ENCODE measurements at places on chromosomes 4 and X. TPM values are rescaled to one million over a fixed set of nuclear protein-coding genes. Genes with fewer than 3 reads are reported as not detected.

BANK1 gene
- 5.2 TPM for polyA plus RNA-seq

CNKSR2 gene
- not detected for polyA plus RNA-seq

- DNase-seq = peak; percentile 95
Observed at GRCh38 chr4:107837776-107838618, 13.3 kb downstream of the SGMS2 start.

DNA sequence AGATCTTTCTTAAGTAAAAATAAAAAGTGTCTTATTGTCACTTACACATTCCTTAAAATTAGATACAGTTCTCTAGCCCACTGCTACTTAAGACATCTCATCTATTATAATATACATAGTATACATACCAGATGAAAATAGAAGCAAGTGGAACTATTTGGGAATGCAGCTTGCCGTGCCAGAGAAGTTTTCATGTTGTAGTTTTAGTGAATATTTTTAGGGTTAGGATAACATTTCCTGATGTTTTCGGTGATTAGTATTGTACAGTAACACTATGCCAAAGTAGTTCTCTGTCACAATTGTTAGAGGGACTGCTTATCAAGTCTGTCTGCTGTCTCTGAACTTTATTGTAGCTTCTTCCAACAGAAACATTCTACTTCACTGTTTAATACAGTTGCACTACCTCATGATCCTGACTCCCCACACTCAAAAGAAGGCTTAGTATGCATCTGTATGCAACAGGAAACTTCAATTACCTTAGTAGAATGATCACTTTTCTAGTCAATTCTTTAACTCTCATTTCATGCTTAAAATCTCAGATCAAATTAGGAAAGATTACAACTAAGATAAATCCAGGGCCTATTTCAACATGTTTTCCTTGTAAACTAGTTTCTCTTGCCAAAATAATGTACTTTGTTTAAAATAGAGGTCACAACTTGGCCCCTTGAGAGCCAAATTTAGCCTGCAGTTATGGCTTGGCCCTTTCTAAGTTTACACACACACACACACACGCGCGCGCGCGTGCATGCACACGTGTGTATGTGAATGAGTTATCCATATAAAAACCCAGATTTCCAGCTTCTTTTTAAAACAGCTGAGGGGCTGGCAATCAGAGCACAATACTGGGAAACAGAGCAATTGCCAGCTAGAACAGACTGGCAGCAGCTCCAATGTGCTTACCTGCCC, 42.3 kb upstream of the SRPX start:
- no peak for DNase-seq

DNA sequence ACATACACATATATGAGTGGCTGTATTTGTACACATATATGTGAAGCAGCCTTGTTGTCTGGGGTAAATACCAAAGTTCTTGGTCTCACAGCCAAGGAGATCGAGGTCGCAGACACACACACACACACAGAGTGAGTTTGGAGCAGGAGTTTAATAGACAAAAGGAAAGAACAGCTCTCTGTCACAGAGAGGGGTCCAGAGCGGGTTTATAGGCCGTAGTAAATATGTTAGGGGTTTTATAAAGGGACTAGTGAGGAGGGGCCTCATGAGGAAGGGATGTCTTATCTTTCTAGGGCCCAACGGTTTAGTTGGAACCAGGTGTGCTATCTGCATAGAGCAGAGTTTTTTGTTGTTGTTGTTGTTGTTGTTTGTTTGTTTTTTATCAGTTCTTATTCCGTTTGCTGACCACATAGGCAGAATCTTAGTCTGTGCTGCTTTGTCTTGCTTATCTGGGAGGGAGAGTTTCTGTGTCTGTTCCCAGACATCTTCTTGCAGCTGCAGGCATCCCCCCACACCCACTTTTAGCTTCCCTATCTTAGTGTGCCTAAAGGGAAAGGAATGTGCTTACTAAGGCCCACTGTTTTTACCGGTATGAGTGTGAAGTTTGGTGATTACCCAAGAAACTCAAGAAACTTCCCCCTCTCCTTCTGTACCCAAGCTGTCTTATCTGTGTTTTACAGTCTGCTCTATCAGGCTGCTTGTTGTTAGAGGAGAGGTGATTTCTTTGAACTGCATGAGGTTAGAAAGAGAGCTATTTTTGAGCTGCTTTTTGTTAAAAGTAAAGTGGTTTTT, 91.9 kb downstream of the TENT5D start:
- DNase-seq = no peak

Data from CD14-positive monocyte (primary cell).